ENCODE measurements at places on chromosomes 5 and 9. TPM values are rescaled to one million over a fixed set of nuclear protein-coding genes. Genes with fewer than 3 reads are reported as not detected.

Gene BHMT2
- total RNA-seq: 0.11 TPM

Gene FCN2
- total RNA-seq: not detected

Gene DIPK1B
- 48.9 TPM for total RNA-seq

Gene WNT8A
- total RNA-seq: not detected

Gene MXD3
- total RNA-seq: 16.9 TPM
